ENCODE measurements at places on chromosomes 6 and 20.

GRCh38 chr6:81939766-81940165, 187.3 kb upstream of the TENT5A start:
- DNase-seq: no peak

GRCh38 chr20:61549865-61550264, 297.8 kb downstream of the CDH4 start:
- DNase-seq: no peak

- DNase-seq: no peak
Measured at GRCh38 chr6:42306439-42307140, 88.9 kb upstream of the MRPS10 start.

DNA sequence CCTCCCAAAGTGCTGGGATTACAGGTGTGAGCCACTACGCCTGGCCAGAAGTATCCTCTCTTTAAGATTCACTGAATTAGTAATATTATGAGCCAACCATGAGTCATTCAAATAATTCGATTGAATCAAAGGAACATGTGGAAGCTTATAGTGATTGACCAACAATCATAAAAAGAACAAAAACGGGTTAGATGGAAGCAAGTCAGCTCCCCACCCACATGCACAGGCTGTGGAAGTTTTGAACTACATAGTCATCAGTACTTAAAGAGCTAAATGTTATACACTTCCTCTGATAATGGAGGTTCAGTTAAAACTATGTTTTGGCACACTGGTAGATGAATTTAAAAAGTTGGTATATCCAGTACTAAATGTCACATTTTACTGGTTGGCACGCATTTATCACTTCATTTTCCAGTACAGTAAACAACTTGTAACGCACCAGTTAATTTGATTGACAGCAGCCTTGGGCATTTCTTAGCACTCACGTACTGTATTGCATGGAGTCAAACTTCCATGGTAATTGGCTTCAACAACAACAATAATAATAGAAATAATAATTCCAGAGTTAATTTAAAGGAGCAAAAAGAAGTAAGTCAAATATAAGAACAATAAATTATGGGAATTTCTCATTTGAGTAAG, 1107.3 kb upstream of the MAP3K7 start:
- no peak for DNase-seq

GRCh38 chr6:74060354-74060753, 364.4 kb downstream of the CD109 start:
- no peak for DNase-seq

DNA sequence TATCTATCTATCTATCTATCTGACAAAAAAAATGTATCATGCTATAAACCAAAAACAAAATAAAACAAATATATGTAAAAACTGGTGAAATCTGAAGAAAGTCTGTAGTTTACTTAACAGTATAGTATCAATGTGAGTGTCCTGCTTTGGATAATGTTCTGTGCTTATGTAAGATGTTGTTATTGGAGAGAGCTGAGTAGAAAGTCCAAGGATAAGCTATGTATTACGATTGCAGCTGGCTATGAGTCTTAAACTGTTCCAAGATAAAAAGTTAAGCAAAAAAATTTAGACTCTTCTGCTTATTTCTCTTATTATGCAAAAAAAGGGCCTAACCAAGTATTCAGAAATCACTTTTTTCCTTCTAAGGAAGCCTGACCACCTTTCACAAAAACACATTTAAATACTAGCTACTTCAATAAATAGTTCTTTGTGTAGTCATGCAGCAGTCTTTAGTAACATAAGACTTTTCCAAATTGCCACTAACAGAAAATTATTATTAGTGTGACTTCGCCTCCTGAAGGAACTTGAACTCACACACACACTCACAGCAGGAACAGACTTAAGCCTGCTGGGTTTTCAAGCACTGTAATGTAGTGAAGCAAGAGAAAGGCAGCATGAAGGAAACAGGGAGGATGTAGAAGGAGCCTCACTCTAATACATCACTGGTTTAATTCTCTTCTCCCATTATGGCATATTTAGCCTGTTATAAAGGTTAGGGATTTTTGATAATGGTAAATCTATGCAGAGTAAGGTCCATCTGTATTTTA, 265.8 kb upstream of the GJE1 start:
- DNase-seq: no peak

- DNase-seq: no peak
Measured at GRCh38 chr6:127496471-127496870, 22.7 kb downstream of the MTCL3 start.

DNA sequence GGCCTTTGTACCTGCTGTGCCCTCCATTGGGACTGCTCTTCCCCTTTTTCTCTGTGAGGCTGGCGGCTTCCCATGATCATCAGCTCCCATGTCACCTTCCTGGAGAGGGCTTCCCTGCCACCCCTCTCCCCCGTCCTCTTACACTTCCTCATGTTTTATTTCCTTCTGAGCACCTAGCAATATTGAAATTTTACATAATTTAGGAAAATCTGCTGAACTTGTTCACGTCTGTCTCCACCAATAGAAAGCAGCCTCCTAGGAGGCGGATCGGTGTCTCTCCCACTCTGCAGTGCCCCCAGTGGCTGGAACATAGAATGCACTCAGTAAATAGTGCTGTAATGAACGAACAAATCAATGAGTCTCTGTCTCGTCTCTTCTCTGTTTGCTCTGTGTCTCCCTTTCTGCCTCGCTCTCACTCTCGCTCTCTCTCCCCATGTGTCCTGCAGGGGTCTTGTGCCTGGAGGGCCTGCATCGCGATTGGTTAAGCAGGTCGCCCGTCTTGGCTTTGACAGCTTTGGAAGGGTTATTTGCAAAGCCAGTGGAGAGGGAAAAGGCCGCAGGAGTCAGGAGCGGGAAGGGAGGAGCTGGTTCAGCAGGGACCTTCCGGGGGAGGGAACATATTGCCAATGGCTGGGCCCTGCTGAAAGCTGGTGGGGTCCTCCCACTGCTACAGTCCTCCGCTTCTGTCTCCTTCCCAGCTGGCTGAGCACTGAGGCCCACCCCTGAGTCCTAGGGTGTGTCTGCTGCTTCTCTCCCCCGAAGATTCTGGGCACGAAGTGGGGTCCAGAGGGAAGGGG, 12.1 kb upstream of the OCSTAMP start:
- DNase-seq: peak; percentile 62

- DNase-seq: no peak
Measured at GRCh38 chr6:11682561-11682975, 96.0 kb downstream of the ADTRP start.

- no peak for DNase-seq
Measured at GRCh38 chr6:150924808-150925589, 59.5 kb downstream of the MTHFD1L start.

GRCh38 chr20:35088231-35089145, 4.1 kb downstream of the TRPC4AP start:
- no peak for DNase-seq

GRCh38 chr6:135183532-135184440, 2.7 kb downstream of the MYB start:
- DNase-seq: no peak

- DNase-seq: no peak
Measured at GRCh38 chr6:153003366-153003690, 819 bp upstream of the MTRF1L start.

- no peak for DNase-seq
Measured at GRCh38 chr6:84449220-84449619, 221.8 kb upstream of the CEP162 start.

- no peak for DNase-seq
Measured at GRCh38 chr6:133877116-133877515, 11.8 kb upstream of the TCF21 start.

- DNase-seq: no peak
Measured at GRCh38 chr20:20578838-20579237, 133.6 kb downstream of the RALGAPA2 start.

DNA sequence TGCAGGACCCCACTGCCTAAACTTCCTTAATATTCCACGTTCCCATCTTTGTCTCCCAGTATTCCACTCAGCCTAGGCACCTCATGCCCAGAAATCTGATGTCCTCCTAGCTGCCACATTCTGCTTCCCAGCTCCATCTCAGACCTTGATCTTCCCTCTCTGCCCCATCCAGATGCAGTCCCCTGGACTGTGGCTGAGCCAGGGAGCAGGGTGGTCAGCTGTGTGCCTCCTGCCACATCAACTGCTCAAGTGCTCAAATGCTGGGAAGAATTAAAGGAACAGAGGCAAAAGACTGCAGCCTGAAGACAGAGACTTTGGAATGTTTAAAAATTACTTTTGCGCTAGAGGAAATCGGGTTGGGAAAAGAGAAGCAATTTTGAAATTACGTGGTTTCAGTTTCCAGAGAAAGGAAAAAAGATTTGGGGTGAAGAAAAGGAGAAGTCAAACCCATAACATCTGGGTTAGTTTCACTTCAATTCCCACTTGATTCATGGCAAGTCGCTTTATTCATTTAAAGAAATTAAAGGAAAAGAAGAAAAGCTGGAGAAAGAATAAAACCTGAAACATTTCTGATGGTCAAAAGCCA, 704.8 kb downstream of the PTPRT start:
- DNase-seq: no peak

DNA sequence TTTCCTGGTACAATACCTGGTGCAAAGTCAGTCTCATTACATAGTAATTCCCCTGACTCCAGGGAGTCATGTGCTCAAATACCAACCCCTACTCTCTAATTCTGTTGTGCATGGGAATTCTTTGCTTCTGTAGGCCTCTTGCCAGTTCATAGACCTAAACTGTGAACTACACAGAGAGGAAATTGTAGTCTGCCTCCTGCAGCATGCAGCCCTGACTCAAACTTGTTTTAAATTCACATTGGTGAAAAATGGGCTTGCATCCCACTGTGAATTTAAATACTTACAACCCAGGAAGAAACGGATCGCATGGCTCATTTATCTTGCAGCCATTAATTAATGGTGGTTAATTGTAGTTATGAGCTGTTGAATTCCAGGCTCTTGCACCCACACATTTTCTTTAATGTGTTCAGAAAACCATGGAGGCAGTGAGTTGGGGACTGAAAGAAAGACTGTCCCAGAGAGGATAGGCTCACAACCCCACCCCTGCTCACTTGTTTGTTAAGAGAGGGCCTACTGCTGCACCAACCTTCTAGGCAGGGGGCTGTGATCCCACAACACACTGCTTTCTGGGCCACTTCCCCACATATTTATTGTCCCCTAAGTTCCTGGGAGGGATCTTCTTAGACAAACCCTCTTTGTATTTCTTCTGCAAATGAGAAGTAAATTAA, 579.1 kb downstream of the DHX35 start:
- DNase-seq: no peak

GRCh38 chr6:7021301-7021700, 86.5 kb upstream of the RREB1 start:
- no peak for DNase-seq

- DNase-seq: no peak
Measured at GRCh38 chr20:50794181-50794845, 548 bp upstream of the BCAS4 start.

DNA sequence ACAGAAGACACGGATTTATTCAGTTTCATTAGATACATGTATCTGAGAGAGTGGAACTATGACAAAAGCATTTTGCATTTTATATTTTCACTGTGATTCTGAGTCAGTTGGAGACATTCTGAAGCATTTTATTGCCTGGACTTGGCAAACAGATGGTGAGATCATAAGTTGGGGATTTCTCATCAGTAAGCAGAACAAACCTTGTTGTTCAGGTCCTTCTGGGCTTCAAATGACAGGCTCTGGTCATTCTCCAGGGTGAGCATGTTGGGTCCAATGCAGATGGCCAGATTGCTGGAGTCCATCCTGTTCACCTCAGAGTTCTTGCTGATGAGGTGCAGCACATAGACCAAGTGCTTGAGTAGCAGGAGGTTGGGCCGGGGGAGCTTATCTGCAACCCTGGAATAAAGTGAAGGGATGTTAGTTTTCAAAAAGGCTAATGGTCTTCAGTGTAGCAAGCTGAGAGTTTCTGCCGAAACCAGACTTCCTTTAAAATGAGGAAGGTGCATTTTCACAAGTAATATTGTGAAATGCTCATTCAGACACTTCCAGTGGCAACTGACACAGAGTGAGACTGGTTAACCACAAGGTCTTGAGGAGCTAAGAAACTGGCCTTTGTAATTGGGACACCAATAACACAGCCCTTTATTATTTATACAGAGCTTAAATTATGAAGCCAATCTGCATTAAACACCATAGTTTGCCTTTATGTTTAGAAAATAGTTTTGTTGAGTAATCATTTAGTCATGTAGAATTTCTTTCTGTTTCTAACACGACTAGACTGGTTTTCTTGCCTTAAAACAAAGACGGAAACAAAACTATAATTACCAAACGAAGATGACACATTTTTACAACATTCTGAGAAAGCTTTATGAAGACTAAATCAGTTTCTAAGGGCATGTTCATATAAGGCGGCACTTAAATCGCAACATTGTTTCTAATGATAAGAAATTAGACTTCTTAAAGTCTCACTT, 5.6 kb downstream of the TAGAP start:
- no peak for DNase-seq

DNA sequence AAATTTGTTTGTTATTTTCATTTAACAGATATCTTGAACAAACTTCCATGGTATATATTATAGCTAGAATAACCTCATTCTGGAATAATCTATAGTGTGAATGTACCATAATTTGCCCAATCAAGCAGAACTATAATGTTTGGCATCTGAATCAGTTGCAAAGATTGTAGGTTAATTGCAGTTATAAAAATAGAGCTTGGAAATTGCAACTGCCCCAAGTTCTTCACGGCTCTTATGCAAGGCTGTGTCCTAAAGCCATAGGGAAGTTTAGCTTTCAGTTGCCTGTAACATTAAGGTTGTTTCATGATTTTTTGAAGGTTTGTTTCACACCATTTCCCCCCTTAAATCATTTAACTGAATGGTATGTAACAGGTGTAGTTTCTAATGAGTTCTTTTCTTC, 19.4 kb downstream of the NQO2 start:
- no peak for DNase-seq

GRCh38 chr20:9572670-9573069, 58.3 kb downstream of the LAMP5 start:
- DNase-seq: no peak

- no peak for DNase-seq
Measured at GRCh38 chr20:13243826-13244376, 22.8 kb downstream of the ISM1 start.

GRCh38 chr6:26183237-26183580, 96.0 kb downstream of the HFE start:
- no peak for DNase-seq

DNA sequence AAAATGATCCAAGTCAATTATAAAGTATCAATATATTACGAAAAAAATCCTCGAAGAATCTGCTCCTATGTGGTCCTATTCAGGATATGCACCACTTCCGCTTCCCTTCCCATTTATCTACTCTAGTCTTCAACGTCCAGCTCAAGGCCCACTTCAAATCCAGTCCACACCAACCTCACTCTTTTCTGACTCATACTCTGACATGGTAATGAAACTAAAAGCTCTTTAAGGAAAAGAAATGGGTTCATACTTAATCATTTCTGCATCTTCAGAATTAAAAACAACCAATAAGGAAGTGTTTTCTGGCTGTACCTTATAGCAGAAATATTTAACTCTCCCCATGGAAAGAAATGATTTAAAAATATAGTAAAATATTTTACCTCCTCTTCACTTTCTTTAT, 15.1 kb downstream of the DEK start:
- DNase-seq: no peak

DNA sequence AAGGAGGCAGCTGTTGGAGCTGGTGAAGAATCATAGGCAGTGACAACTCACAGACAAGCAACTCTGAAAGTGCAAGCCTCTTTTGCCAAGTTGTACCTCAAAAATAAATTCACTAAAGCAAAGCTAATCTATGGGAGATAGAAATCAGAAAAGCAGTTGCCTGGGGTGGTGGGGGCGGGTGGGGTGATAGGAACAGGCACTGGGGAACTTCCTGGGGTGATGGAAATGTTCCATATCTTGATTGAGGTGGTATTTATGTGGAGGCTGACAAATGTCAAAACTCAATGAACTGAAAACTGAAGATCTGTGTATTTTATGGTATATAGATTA, 52.4 kb downstream of the ATP9A start:
- DNase-seq: no peak

All from heart left ventricle (tissue), 16 donors.